ENCODE measurements at places on chromosomes 1 and 21. TPM values are rescaled to one million over a fixed set of nuclear protein-coding genes. Genes with fewer than 3 reads are reported as not detected.

The GLRX2 gene
- total RNA-seq: 3.5 TPM

The GNAT2 gene
- 0.27 TPM for total RNA-seq

The STPG1 gene
- total RNA-seq: 3.5 TPM

The GMEB1 gene
- 12.7 TPM for total RNA-seq

The DMBX1 gene
- not detected for total RNA-seq

The KCNK1 gene
- total RNA-seq: under 0.01 TPM

The CFHR5 gene
- under 0.01 TPM for total RNA-seq

The RXFP4 gene
- not detected for total RNA-seq

The GUCA2B gene
- total RNA-seq: not detected

The TMEM200B gene
- total RNA-seq: not detected

The FABP3 gene
- not detected for total RNA-seq

The EXOC8 gene
- 15.1 TPM for total RNA-seq
